ENCODE measurements at places on chromosomes 3 and 15. TPM values are rescaled to one million over a fixed set of nuclear protein-coding genes. Genes with fewer than 3 reads are reported as not detected.

DNA sequence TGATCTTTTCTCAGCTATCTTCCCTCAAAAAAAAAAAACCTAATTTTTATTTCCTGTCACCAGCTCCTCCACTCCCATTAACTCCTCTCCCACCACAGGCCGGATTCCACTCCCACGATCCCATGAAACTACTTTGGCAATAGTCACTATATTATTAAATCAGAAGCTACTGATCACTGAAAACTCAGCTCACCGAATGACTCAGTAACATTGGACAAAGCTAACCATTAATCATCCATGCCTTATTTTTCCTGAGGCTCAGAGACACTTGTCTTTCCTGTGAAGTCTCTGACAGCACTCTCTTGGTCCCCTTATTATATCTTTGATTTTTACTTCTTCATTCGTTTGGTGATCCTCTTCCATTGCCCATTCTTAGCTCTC is 260.2 kb downstream of the CGGBP1 start:
- peaks cover 8% of the 10 kb centered on the region for H3K27me3 ChIP-seq
- DNase-seq: no peak
- H3K4me3 ChIP-seq: no peak overlapping the region
- no peak overlapping the region for H3K27ac ChIP-seq
- H3K36me3 ChIP-seq: no peaks in the 10 kb centered on the region

- H3K27ac ChIP-seq: 0 out of 2 replicates have a peak overlapping the region, but pooled peaks have one; percentile 5
- no peaks in the 10 kb centered on the region for H3K27me3 ChIP-seq
- H3K4me3 ChIP-seq: no peak overlapping the region
- no peak for DNase-seq
- no peaks in the 10 kb centered on the region for H3K36me3 ChIP-seq
- H3K4me1 ChIP-seq: peaks cover 28% of the 10 kb centered on the region
Observed at GRCh38 chr3:123075359-123075758, 8.5 kb downstream of the PDIA5 start.

Gene SNAPC5
- 24.0 TPM for total RNA-seq

DNA sequence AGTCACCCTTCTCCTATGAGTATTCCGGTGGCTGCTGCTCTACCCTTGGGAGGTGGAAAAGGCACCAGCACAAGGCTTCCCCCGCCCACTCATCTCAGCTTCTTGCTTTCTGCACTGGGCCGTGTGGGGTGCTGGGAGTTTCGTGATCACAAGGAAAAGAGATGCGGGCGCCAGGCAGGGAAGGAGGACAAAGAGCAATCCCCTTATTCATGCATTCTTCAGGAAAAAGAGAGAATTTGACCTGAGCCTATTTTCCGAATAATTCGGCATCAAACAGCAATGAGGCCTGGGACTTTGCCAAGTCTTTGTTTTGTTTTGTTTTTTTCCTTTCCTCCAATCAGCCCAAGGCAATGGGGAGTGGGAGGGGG is 102.2 kb upstream of the LPP start:
- H3K4me3 ChIP-seq: no peak overlapping the region
- H3K27ac ChIP-seq: peak overlapping the region; percentile 29
- peaks cover 14% of the 10 kb centered on the region for H3K27me3 ChIP-seq
- H3K36me3 ChIP-seq: no peaks in the 10 kb centered on the region

Gene TMC3
- total RNA-seq: not detected

GRCh38 chr3:3503411-3503810 is 295.8 kb upstream of the LRRN1 start:
- no peak overlapping the region for H3K4me3 ChIP-seq
- H3K36me3 ChIP-seq: peaks cover 20% of the 10 kb centered on the region
- H3K4me1 ChIP-seq: no peaks in the 10 kb centered on the region
- no peak for DNase-seq

GRCh38 chr15:87829332-87830050 is 427.0 kb downstream of the NTRK3 start:
- H3K27me3 ChIP-seq: peaks cover 82% of the 10 kb centered on the region
- peaks cover 12% of the 10 kb centered on the region for H3K4me1 ChIP-seq
- DNase-seq: no peak
- peaks cover 23% of the 10 kb centered on the region for H3K36me3 ChIP-seq
- no peak overlapping the region for H3K27ac ChIP-seq

Gene TRIM42
- total RNA-seq: not detected

DNA sequence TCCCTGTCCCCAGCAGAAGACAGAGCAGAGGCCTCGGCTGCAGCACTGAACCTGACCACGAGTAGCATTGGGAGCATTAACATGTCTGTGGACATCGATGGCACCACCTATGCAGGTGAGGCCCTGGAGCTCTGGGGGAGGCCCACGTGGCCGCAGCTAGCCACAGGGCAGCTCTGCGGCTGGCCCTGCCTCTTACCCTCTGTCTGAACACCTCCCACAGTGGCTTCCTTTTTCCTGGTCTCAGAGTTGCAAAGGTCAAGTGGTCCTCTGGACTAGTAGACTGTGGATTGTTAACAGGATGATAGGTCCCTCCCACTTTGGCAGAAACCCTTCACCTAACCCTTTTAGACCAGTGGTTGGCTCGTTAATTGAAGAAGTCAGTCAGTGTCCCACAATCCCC is 22.5 kb upstream of the CLK3 start:
- no peak overlapping the region for H3K4me3 ChIP-seq
- no peak for DNase-seq
- H3K36me3 ChIP-seq: peaks cover 68% of the 10 kb centered on the region
- H3K4me1 ChIP-seq: peaks cover 14% of the 10 kb centered on the region
- no peaks in the 10 kb centered on the region for H3K27me3 ChIP-seq

GRCh38 chr3:66472313-66473134 is 28.3 kb downstream of the LRIG1 start:
- H3K27ac ChIP-seq: no peak overlapping the region

- H3K4me1 ChIP-seq: peaks cover 78% of the 10 kb centered on the region
- peak overlapping the region; percentile 82 for H3K27ac ChIP-seq
- peaks cover 56% of the 10 kb centered on the region for H3K27me3 ChIP-seq
- peaks cover 19% of the 10 kb centered on the region for H3K36me3 ChIP-seq
- DNase-seq: no peak
Observed at GRCh38 chr3:106827515-106828213, 549.6 kb upstream of the CCDC54 start.

DNA sequence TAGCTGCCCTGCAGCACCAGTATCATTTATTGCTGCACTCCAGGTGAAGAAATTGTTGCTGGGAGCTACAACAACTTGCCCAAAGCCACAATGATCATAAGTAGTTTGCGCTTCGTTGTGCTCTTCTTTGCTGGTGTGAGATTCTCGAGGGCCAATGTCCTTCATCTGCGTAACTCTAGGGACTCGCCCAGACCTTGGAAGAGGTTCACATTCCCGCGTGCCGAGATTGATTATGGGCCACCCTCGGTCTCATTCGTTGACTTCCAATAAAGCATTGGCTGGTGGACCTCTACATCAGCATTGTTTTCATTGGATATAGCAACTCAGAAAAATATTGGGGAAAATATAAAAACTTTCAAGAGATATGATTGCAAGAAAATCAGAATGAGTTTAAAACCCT is 423 bp upstream of the PHLDB2 start:
- DNase-seq: no peak
- H3K27ac ChIP-seq: peak overlapping the region; percentile 73
- H3K4me3 ChIP-seq: peak overlapping the region; percentile 96
- H3K36me3 ChIP-seq: no peaks in the 10 kb centered on the region
- H3K27me3 ChIP-seq: peaks cover 23% of the 10 kb centered on the region

DNA sequence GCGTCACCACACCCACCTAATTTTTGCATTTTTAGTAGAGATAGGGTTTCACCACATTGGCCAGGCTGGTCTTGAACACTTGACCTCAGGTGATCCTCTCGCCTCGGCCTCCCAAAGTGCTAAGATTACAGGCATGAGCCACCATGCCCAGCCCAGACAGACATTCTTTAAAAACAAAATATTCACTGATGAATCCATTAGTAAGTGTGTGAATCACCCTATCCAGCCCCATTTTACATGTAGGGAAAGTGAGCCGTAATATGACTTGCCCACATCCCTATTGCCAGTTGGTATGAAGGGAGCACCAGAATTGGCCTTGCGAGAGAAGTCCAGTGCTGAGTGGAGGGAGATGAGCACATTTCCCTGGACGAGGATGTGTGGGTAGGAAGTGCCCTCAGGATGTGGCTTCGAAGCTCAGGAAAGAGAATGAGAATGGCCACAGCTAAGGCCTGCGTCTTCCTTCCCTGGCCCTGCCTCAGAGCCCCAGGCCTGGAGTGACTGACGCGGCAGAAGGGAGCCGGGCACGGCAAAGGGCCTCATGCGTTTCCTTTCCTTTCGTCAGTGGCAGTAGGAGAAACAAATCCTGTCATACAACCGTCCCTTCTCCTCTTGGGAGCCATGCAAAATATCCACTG is 28.3 kb upstream of the ETV5 start:
- H3K36me3 ChIP-seq: no peaks in the 10 kb centered on the region
- H3K27me3 ChIP-seq: peaks cover 12% of the 10 kb centered on the region
- H3K4me3 ChIP-seq: no peak overlapping the region
- DNase-seq: no peak

- no peak for DNase-seq
- H3K36me3 ChIP-seq: peaks cover 14% of the 10 kb centered on the region
- no peaks in the 10 kb centered on the region for H3K27me3 ChIP-seq
- H3K27ac ChIP-seq: no peak overlapping the region
- no peak overlapping the region for H3K4me3 ChIP-seq
Observed at GRCh38 chr15:72098040-72098439, 19.9 kb downstream of the MYO9A start.

DNA sequence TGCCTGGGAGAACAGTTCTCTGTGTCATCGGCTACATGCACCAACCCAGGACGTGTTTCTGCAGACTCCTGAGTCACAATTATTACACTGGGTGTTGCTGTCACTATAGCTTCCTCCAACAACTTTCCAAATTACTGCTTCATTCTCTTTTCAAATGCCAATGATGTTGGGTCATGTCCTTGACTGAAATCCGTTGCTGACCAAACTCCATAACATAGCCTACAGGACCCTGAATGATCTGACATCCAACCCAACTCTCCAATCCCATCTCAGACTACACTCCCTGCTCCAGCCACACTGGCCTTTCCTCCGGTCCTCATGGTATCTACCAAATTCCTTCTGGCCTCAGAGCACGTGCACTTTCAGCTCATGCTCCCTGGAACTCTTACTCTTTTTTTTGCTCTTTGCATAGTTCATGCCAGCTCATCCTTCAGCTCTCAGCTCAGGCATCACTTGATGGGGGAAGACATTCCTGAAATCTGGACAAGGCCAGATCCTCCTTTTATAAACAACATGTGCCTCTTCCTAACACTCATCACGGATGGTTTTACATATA is 108.8 kb upstream of the PTPRG start:
- H3K27ac ChIP-seq: no peak overlapping the region
- H3K36me3 ChIP-seq: no peaks in the 10 kb centered on the region
- H3K27me3 ChIP-seq: no peaks in the 10 kb centered on the region
- no peak overlapping the region for H3K4me3 ChIP-seq

Gene CAPN3
- total RNA-seq: 0.70 TPM

Gene CPN2
- 0.09 TPM for total RNA-seq

DNA sequence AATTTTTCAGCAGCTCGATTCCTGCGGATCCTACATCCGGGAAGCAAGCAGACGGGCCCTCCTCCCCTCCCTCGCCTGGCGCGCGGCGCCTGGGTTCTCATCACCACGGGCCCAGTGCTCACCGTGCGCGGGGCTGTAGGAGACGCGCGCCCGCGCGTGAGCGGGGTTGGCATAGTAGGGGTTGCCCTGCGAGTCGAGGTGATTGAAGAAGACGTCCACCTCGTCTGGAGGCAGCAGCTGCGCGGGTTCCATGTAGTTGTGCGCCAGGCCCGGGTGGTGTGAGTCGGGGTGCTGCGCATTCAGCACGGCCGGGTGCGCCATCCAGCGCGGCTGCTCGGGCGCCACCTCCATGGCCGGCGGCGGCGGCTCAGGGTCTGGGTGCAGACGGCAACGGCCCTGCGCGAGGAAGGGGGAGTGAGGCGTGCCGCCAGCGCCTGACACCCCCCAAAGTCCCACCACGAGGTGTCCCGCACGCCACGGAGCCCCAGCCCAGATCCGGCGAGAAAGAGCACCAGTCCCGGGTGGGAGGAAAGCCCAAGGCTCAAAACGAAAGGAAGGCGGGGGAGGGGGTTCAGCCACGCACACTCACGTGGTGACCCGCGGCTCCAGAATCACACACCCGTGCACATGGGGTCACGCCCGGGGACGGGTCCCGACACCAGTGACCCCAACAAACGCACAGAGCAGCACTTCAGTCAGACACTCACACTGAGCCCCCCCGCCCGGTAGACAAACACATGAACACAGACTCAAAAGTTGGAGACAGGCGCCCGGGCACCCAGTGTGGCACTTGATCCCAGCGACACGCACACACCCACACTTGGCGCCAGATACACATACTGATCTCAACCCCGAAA is 6.1 kb downstream of the GATA2 start:
- peaks cover 64% of the 10 kb centered on the region for H3K4me1 ChIP-seq
- H3K27ac ChIP-seq: no peak overlapping the region
- peaks cover 100% of the 10 kb centered on the region for H3K27me3 ChIP-seq
- no peaks in the 10 kb centered on the region for H3K36me3 ChIP-seq
- no peak for DNase-seq
- H3K4me3 ChIP-seq: peak overlapping the region; percentile 66

Gene ZDHHC19
- total RNA-seq: 5.2 TPM

Gene IL17RB
- total RNA-seq: 5.6 TPM

- DNase-seq: no peak
- peaks cover 3% of the 10 kb centered on the region for H3K4me1 ChIP-seq
- H3K36me3 ChIP-seq: peaks cover 39% of the 10 kb centered on the region
- peak overlapping the region; percentile 36 for H3K27ac ChIP-seq
- H3K27me3 ChIP-seq: no peaks in the 10 kb centered on the region
- no peak overlapping the region for H3K4me3 ChIP-seq
Observed at GRCh38 chr3:149179220-149179619, 42.4 kb downstream of the CP start.

DNA sequence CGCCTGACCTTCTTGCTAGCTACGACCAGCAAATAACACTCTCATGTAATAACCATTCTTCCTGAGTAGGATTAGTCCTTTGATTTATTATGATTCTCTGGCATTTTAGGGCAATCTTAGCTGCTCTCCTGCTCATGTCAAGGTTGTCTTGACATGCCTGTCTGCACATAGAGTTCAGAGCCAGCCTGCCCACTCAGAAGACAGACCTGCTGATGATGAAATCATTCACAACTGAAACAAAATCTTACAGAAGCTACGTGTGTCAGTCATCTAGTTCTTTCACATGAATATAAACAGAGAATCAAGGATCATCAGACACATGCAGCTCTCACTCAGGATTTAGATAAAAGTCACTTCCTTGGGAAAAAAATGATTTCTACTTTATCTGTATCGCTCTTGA is 173.6 kb upstream of the LYSMD4 start:
- H3K27ac ChIP-seq: no peak overlapping the region
- H3K4me1 ChIP-seq: peaks cover 4% of the 10 kb centered on the region
- no peaks in the 10 kb centered on the region for H3K27me3 ChIP-seq
- no peaks in the 10 kb centered on the region for H3K36me3 ChIP-seq

DNA sequence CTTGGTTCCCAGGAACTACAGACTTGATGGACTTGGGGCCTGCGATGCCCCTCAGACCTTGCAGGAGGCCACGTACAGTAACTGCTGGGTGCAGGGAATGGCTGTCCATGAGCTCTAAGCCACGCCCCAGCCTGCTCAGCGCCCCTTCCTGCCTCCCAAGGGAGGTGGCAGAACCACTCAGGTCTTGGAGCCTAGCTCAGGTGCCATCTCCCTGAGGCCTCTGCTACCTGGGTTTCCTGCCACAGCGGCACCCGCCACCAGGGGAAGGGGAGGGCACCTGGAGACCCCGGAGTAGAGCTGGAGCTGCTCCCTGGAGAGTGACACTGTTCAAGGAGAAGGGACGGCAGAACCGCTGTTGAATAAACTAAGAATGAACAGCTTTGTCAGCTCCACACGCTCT is 77.8 kb upstream of the RPL32 start:
- DNase-seq: no peak
- no peaks in the 10 kb centered on the region for H3K4me1 ChIP-seq
- H3K4me3 ChIP-seq: no peak overlapping the region
- peaks cover 11% of the 10 kb centered on the region for H3K36me3 ChIP-seq
- H3K27ac ChIP-seq: no peak overlapping the region
- H3K27me3 ChIP-seq: no peaks in the 10 kb centered on the region

GRCh38 chr3:30258426-30259392 is 347.7 kb upstream of the TGFBR2 start:
- H3K4me1 ChIP-seq: peaks cover 50% of the 10 kb centered on the region
- H3K4me3 ChIP-seq: no peak overlapping the region
- no peak for DNase-seq
- H3K27ac ChIP-seq: peak overlapping the region; percentile 82
